ENCODE measurements at places on chromosomes 4 and X.

DNA sequence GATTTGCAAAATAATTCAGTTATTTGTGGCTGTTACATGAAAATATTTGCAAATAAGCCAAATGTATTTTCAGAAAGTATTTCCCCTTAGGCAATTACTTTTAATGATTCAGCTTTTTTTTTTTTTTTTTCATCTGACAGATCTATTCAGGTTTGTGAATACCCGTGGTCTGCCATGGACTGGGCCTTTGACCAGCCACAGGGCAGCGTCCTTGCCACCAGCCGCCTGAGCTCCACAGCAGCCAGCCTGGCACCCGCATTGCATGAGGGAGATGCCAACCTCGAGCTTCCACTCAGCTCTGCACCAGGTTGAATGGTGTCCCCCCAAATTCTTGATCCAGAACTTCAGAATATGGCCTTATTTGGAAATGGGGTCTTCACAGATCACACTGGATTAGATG, 14.7 kb downstream of the TMEM271 start:
- no peak for DNase-seq

DNA sequence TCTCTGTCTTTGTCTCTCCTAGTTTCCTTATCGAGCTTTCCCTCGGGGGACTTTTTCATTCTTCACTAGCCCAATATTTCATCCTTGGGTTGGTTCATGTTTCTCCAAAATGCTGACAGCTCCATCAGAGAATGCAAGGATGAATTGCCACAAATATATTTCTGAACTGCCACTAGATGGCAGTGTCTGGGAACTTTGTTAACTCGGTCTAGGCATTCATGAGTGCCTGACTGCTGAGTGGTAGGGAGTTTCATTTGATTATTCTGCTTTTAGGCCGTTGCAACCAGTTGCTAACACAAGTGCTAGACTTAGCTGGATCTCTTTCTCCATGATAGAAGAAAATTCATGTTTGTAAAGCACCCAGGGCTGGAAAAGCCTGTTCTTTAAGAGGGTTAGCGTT, 73.5 kb upstream of the RAP2C start:
- peak; percentile 26 for DNase-seq

- DNase-seq: no peak
Measured at GRCh38 chr4:121164291-121164690, at the start of gene TNIP3. Gene TNIP3, minus strand, starts transcription at chr4:121164321. Its CDS starts 196 bp downstream, at chr4:121164125.

DNA sequence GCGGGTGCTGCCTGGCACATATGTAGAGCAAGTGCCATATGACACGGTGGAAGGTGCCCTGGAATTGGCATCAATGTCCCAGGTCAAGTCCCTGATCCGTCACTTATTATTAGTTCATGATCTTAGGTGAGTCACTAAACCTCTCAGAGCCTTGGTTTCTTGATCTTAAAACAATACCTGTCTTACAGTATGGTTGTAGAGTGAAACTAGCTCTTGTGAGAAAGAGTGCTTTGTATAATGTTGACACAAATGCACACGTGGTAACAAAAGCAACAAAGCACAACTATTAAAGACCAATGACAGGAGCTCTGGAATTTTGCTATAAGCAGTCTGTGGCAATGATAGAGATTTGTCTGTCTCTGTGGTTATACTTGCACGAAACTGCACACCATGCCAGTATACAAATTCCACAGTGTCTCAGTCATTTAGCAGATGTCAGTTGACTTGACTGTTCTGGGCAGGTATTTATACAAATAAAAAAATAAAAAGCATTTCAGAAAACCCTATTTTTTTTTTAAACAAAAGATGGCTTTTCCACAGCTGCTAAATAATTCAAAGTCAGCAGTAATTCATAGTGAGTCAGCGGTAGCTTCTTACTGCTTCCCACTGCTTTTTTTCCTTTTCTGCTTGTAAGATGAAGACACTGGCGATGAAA, 19.7 kb upstream of the ACSL1 start:
- no peak for DNase-seq

GRCh38 chr4:122857160-122857559, 30.5 kb downstream of the FGF2 start:
- no peak for DNase-seq

- DNase-seq: no peak
Measured at GRCh38 chrX:40835526-40835925, 100.2 kb upstream of the MED14 start.

DNA sequence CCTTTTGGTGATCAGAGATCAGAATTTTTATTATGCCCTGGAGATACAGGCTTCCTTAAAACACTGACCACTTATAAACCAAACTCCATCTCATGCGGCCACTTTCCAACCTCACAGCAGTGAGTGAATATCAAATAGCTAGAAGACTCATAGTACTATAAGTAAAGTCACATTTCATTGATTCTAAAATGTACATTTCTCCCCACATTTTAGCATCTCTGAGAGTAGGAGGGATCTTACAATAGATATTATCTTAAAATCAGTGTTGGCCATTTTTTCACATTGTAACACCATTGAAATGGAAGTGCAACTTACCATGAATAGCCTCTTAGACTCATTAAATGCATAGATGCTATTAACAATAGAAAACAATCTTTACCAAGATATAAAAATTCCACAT, 17.4 kb downstream of the PCYT1B start:
- no peak for DNase-seq

DNA sequence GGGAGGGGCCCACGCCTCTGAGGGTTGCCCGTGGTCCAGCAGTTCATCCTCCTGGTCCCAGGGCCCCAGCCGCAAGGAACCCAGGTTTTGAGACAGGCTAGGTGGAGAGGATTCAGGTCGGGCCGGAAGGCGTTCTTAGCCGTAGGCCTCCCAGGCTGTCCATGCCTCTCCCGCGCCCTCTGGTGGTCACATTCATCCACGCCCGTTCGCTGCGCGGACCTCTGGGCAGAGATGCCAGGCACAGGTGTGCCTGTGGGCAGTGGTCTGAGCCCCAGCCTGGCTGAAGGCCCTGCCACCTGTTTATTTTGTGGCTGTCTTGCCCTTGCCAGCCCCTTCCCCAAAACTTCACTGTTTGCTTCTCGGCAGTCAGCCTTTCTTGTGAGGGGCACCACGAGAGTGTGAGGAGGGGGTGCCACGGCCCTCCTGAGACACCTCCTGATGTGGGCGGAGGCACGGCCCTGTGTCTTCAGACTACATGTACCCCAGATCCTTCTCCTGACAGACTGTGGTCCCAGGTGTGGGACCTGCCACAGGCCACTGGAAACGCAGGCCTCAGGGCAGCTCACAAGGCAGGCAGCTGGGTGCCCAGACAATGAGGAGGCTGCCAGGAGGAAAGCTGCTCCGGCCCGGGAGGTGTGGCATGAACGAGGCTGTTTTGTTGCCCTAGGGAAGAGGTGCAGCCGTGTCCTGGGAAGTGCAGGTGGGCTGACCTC, 5.0 kb downstream of the UVSSA start:
- DNase-seq: no peak

DNA sequence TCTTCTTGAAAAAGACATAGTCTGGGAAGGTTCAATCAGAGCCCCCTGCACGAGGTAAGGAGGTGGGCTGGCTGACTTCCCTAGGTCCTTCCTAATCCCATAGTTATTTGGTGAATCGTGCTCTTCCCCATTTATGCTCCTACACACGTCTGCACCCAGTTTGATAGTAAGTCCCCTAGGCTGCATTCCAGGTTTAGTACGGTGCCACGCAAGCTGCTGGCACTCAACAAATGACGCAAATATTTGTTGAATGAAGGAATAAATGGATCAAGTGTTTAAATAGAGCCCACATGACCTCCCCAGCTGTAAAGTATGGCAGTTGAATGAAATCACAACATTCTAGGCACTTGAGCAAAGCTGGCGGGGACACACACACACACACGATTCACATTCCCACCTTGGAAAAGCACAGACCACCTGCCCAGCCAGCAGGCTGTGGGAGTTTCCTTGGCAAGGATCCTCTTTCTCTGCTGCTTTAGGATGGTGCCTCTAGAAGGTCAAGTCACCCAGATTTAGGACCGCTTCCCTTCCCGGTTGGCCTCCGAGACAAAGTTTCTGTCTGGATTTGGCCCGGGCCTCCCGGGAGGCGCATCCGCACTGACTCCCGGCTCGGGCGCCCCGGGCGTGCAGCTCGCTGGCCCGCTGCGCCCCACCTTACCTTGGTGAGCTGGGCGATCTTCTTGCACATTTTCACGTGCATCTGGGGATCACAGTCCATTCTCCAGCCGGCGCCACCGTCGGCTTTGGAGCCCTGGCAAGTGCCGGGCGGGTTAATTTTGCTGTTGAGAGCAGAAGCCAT, 721 bp downstream of the FAM184B start:
- no peak for DNase-seq

DNA sequence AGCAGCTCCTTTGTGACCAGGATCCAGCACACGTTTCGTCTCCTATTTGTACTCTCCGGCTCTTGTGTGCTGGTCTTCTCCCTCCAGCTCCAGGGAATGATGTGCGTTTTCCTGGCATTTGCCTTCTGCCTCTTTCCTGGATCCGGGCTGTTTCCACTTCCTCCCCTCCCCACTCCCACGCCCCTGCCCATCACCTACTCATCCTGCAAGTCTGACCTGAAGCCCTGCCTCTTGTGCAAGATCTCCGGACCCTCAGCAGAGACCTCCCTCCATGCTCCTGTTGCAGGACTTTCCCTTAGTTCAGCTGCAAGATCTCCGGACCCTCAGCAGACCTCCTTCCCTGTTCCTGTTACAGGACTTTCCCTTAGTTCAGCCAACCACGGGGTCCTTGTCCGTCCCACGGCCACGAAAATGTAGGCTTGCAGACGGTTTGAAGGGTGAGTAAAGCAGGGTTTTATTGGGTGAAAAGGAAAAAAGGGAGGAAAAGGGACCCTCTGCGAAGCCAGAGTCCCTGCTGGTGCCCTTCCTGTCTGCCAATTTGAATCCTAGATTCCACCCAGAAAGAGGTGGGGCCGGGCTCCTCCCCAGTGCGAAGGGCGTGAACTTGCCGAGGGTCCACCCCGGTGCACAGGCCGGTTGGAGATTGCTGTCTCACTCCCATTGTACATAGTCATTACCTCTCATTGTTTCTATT, 74.4 kb upstream of the IRF2 start:
- DNase-seq: no peak

DNA sequence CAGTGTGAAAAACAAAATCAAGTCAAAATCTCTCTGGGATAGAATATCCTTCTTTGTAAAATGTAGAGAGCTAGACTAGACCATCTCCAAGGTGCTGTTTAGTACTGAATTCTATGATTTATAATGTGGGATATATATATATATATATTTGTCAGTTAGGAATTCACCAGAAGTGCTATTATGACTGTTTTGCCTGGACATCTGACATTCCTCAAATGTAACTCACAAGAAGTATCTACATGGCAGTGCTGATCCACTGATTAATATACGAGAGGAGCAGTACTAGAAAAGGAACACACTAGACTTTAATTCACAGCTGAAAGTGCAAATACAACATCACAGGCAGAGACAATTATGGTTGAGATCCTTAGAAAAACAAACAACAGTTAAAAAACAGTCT, 208.9 kb downstream of the GBA3 start:
- DNase-seq: no peak

DNA sequence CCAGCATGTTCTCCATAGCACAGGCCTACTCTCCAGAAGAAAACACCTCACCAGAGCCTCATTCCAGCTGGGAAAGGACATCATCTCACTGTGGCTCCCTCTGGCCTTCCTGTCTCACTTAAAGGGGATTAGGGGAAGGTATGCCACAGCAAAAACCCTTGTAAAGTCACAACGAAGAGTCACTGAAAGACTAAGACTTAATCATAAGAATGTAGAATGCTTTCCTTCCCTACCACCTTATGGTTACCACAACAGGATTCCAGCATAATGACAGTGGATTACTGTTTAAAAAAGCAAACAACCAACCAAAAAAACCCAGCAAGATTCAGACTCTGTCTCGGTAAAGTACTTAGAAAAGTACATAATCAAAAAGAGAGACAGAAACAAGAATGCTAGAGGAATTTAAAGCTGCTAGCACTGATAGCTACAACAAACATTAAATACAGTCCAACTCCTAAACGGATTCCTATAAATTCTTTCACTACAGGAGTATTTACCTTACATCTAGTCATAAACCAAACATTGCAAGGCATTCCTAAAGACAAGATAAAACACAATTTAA, 75.1 kb downstream of the BANK1 start:
- DNase-seq: no peak

- DNase-seq: no peak
Measured at GRCh38 chrX:16852617-16853179, 17.5 kb downstream of the RBBP7 start.

GRCh38 chr4:13432453-13432852, 51.7 kb downstream of the RAB28 start:
- DNase-seq: no peak

DNA sequence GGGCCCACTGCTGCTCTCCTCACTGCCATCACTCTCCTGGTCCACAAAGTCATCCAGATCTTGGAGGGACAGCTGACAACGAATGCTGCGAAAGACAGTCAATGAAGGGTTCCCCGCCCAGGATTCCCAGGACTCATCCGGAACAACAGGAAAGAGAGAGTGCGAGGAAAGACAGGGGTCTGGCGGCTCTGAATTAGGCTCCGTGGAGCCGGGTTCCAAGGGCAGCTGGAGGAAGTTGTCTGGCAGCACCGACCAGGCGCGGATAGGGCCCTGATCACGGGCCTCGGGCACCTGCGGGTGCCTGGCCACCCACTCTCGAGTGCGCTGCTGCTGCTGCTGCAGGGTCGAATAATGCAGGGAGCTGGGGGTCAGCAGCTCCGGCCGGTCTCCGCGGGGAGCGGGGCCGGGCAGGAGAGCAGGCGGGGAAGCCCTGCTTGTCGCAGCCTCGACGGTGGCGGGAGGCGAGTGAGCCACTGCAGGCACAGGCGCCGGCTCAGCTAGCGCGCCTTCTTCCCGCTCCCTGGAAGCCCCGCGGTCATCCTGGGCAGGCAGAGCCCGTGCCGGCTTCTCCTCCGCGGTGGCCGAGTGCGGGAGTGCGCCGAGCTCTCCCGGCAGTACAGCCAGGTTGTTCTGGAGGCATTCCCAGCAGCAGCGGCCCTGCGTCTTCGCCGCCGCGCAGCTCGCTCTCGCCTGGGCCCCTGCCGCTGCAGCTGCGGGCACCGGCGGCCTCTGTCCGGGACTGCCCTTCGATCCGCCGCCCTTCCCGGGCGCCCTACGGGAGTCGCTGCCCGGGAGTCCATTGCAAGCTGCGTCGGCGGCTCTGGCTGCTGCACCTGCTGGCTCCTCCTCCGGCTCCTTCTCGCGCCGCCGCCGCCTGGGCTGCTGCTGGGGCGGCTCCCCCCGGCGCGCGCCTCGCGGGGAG, 1.1 kb downstream of the SOWAHB start:
- DNase-seq: no peak

GRCh38 chr4:109026588-109026987, 263.7 kb upstream of the ETNPPL start:
- DNase-seq: no peak

DNA sequence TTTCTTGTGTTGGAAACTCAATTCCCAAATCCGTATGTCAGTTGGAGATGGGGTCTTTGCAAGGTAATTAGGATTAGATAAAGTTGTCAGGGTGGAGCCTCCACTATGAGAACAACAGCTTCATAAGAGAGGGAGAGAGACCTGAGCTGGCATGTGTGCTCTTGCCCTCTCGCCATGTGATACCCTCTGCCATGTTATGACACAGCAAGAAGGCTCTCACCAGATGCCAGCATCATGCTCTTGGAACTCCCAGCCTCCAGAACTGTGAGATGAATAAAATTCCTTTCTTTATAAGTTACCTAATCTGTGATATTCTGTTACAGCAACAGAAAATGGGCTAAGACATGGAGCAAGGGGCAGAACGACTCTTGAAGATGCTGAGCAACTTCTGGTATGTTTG, 201.9 kb upstream of the BOD1L1 start:
- DNase-seq: no peak

- no peak for DNase-seq
Measured at GRCh38 chrX:134548257-134549201, 88.6 kb downstream of the HPRT1 start.

- no peak for DNase-seq
Measured at GRCh38 chr4:183165376-183165775, 66.3 kb downstream of the WWC2 start.

- DNase-seq: peak; percentile 50
Measured at GRCh38 chr4:139666735-139667281, 1.2 kb downstream of the MGST2 start.
